ENCODE measurements at places on chromosomes 12 and 14.

DNA sequence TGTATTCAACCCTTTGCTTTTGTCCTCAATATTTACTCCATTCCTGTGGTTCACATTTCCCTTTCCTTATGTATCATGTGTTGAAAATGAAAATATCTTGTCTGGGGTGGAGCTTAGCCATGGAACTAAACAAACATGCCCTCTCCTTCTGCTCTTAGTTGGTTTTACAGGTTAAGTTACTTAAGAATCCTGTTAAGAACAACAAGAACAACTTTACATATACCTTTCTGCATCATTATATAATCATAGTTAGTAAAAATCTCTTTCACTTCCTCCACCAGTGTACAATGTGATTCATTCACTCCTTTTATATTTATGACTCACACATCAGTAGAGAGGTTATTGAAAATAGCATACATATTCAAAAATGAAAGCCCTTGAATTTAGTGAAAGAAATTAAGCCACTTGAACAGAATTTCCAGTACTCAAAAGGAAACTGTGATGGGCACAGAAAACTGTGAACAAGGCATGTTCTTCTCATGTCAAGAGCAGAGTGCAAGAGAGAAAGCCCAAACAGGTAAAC lies 307.7 kb downstream of the CCDC91 start:
- no peak for DNase-seq

DNA sequence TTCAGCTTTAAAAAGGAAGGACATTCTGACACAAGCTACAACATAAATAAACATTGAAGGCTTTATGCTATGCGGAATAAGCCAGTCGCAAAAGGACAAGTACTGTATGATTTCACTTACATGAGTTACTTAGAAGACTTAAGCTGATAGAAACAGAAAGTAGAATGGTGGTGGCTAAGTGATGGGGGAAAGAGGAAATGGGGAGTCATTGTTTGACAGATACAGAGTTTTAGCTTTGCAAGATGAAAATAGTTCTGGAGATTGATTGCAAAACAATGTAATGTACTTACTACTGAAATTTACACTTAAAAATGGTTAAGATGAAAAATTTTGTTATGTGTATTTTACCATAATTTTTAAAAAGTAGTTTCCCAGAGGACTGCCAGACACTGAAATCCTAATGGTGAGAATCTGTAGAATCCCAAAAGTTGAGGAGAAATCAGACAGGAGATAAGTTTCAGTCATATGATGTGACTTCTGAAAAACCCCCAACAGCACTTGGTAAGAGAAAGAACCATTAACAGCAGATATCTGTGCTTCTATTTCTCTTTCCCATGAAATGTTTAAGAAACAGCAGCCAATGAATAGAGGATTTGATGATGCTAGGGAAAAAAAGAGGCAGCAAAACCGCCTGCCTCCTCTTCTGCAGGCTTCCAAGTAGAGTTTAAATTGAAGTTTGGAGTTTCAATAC lies 16.6 kb upstream of the CLEC2A start:
- DNase-seq = no peak

- no peak for DNase-seq
These were observed 124.9 kb downstream of the DERA start for GRCh38 chr12:16036073-16036472.

GRCh38 chr12:89525305-89525823 lies 483 bp downstream of the POC1B start:
- peak; percentile 8 for DNase-seq

- DNase-seq = no peak
These were observed 39.9 kb downstream of the GXYLT1 start for GRCh38 chr12:42104784-42105183.

All from stimulated activated CD8-positive, alpha-beta memory T cell treated with anti-CD3 and anti-CD28 coated beads, Interleukin-12 subunit alpha, Interleukin-12 subunit beta, amount 100 ng/mL, for 4 hours (primary cell).